ENCODE measurements at places on chromosomes 7 and 10. TPM values are rescaled to one million over a fixed set of nuclear protein-coding genes. Genes with fewer than 3 reads are reported as not detected.

The OLAH gene
- not detected for total RNA-seq

The TDRD1 gene
- 2.2 TPM for total RNA-seq

The LIPK gene
- not detected for total RNA-seq

GRCh38 chr10:101781984-101782810, 1.0 kb downstream of the NPM3 start:
- no peak for DNase-seq

DNA sequence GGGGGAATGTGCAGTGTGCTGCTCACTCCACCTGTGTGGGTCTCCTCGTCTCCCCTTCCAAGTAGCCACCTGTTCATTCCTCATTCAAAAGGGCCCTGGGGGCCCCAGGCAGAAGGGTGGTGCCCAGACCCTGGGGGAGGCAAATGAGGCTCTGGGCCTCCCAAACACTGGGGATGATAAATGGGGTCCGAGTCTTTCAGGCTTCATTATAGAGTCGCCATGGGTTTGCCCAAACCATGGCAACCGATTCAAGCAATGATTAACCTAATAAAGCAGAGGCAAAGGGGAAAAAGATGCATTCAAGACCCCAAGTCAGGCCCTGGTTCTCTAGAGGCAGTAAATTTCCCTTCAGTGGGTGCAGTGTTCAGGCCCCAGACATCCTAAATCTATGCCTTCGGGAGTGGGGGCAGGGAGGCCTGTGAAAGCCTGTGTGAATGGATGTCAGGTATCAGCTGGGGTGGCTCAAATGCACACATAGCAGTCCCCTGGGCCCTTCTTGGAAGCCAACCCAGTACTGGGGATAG, 10.4 kb downstream of the NEUROG3 start:
- DNase-seq, result no peak

The PON1 gene
- not detected for total RNA-seq

The GNGT1 gene
- total RNA-seq, result not detected

DNA sequence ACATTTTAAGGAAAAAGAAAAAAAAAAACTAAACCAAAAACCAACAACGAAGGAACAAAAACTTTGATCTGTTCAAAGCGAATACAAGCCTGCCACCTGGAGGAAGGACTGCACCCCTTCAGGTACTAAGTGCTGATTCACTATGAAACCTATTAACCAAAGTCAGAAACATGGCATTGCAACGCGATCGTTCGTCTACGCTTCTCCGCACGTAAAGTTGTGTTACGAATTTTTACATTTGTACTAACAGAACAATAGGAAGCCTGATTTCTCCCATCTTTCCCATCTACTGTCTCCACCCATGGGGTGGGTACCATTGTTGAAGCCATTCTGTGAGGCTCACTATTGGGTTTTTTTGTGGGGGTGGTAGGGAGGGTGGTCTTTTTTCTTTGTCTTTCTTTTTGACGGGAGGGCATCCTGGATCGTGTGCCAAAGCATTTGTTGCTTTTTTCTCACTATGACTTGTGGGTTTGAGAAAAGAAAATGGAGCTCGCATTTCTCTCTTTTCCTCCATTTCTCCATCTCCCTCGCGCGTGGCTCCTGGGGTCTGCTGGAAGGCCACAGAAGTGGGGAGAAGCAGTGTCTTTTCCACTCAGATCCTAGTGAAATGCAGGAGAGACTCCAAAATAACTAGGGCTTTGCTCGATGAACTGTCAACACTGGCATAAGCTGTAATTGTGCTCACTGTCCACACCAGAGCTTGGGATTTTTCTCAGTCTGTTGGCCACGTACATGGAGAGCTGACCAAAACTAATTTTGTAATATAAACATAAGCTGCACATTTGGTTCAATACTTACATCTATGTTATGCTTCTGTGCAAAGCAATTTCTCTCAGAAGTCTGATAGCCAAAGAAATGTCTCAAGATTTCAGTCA, 100.9 kb upstream of the YAE1 start:
- peak; percentile 7 for DNase-seq

DNA sequence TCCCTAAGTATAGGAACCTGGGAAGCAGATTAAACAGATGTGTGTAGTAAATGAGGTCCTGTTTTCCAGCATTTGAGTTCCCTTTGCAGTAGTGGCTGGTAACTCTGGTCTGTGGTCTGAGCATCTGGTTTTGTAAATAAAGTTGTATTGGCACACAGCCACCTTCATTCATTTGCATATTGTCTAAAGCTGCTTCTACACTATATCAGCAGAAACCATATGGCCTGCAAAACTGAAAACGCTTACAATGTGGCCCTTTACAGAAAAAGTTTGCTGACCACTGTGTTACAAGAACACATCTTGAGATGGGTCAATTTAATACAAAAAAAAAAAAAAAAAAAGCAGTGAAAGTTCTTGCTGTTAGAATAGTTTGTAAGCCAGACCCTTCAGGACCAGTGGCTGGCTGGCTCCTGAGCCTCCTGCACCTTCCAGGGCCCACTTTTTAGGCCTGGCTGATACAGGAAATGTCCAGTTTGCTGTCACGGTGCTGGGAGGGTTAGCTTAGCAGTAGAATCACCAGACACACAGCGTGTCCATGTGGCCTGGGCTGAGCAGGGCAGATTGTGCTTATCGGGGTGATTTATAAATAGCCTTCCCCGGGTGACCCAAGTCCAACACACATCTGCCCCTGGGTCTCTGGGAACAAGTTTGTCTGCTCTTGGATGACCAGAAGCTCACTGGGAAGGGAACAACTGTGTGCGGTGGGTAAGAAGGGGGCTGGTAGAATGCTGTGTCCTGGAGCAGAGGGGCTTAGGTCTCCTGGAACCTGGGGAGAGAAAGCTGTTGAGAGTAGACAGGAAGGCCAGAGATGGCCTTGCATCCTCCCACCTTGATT, 1.4 kb downstream of the C10orf71 start:
- DNase-seq, result no peak

DNA sequence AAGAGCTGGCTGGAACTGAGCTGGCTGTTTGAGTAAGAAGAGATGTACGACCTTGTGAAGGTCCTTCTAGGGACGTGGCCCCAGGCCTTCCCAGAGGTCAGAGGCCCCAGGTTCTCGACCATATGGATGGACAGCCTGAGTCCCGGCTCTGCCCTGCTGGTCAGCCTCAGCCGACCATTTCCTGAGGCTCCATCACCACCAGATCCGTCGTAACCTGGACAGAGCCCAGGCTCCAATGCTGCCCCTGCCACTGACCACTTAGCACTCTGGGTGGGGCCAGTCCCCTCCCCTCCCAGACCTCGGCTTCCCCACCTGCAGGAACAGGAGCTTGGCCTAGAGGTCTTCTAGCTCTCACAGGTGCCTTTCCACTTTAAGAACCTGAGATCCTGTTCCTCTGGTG, 10.6 kb upstream of the INMT start:
- DNase-seq, result no peak

DNA sequence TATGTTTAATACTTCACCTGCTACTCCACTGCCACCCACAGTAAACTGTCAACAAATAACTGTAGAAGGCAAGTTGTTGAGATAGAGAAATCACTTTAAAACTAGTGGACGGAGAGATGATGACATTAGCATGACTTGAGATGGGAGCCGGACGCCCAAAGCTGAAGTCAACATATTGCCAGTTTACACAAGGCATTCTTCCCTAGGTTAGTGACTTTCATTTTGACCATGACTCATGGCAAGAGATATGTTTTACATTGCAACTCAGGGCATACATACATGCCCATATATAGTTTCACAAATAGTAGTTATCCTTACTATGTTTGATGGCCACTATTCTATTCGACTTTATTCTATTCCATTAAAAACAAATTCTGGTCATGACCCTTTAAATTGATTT, 296.6 kb downstream of the PLXNA4 start:
- no peak for DNase-seq

The AMPH gene
- total RNA-seq, result not detected

The GNAI1 gene
- total RNA-seq, result 3.8 TPM

GRCh38 chr10:98302741-98303365, 34.9 kb upstream of the LOXL4 start:
- DNase-seq, result no peak

DNA sequence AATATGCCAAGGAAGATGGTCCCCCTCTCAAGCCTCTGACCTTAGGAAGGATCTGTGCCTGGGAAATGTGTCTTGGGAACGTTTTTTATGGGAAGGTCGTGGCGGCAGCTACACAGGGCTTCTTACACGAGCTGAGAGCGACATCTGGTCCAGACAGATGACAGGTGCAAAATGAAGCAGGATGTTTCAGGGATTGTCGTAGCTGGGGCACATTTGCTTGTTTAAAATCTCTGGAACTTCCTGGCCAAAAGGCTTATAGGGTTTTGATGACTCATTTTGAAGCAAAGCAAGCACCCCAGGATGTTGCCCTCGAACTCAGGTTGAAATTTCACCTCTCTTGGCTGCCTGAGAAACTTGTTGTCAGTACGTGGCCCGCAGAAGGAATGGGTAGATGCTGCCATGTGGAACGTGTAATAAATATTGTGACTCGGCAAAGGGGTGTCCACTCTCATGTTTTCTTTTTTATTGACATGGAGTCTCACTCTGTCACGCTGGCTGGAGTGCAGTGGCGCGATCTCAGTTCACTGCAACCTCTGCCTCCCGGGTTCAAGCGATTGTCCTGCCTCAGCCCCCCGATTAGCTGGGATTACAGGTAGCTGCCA, 117.5 kb downstream of the CAMK1D start:
- no peak for DNase-seq

DNA sequence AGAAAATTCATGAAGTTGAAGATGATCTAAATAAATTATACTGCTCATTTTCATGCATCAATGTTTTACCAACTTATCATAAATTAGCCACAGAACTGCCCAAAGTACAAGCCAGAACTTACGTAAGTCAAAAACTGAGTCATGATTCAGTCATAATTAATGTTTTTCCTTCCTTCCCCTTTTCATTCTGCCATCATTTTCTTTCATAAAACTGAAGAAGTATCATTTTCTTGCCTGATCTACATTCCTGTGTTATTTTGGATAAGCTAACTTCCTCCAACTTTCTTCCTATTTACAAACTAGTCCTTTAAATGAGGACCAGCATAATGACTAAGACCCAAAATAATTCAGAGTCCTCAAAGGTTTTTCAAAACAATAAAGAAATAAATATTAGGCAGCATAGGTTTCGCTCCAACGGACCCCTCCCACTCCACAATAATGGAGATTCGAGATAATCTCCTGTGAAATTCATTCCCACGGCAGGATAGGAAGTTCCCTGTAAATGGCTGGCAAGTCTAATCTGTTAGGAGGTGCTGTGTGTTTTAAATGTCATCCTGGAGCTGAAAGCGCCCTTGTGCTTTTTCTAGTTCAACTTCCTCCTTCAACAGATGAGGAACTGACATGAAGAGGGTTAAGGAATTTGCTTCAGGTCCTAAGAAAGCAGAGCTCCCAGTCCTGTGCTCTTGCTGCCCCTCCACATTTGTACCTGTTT, 218.9 kb downstream of the DOCK4 start:
- no peak for DNase-seq

The ARHGAP12 gene
- 3.9 TPM for total RNA-seq

- DNase-seq, result no peak
These were observed 14.8 kb upstream of the MTURN start for GRCh38 chr7:30119890-30120577.
